ENCODE measurements at places on chromosomes 13 and 19.

GRCh38 chr19:12656899-12657571 is 9.5 kb downstream of the MAN2B1 start:
- DNase-seq = no peak

- DNase-seq = no peak
Measured at GRCh38 chr13:103523858-103524257, 457.6 kb upstream of the SLC10A2 start.

GRCh38 chr19:21611659-21612402 is 106.4 kb downstream of the ZNF429 start:
- DNase-seq = no peak

GRCh38 chr19:38142176-38143035 is 81.6 kb downstream of the DPF1 start:
- DNase-seq = peak; percentile 72

DNA sequence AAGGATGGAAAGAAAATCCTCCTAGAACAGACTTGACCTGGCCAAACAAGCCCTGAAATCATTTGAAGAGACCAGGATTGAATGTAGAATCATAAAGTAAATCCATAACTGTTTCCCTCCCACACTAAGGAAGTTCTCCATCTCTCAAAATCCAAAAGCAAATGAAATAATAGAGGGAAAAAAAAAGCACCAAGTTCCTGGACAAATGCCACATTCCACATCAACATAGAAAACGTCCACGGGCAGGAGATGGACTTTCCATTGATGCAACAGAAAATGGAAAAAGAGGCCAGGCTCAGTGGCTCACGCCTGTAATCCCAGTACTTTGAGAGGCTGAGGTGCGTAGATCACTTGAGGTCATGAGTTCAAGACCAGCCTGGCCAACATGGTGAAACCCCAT is 56.2 kb downstream of the INSR start:
- no peak for DNase-seq

- peak; percentile 31 for DNase-seq
Measured at GRCh38 chr13:51999510-51999911, 11.7 kb downstream of the ATP7B start.

GRCh38 chr13:97967948-97968347 is 14.5 kb downstream of the IPO5 start:
- DNase-seq = peak; percentile 55

GRCh38 chr19:39809368-39809767 is 24.6 kb downstream of the DYRK1B start:
- DNase-seq = no peak

- no peak for DNase-seq
Measured at GRCh38 chr19:4861147-4861546, 6.3 kb downstream of the PLIN3 start.

DNA sequence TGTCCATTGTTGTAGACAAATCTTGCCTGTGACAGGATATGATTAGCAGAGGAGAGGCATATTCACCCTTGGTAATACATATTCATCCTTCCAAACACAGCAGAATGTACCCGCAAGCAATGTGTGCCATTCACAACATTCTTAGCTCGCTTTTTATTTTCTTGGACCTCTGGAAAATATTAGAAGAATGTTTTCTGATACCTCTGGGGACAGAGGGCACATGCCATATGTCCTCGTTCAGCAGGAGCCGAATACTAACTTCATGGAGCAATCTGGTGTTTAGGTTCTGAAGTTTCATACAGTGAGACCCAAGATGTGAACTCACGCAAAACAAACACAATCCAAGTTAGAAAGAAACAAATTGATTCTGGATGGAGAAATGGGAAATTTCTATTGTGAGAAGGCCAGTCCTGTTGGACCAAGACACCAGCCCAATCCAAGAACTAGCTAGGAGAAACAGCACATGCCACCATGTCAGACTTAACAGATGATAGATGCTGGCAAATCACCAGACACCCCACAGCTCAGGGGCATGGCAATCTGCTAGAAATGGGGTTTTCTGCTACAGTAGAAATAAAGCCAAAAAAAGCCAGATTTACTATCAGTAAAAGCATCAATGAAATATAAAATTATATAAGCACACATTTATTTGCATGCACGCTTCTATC is 297.4 kb downstream of the DCLK1 start:
- DNase-seq = no peak

DNA sequence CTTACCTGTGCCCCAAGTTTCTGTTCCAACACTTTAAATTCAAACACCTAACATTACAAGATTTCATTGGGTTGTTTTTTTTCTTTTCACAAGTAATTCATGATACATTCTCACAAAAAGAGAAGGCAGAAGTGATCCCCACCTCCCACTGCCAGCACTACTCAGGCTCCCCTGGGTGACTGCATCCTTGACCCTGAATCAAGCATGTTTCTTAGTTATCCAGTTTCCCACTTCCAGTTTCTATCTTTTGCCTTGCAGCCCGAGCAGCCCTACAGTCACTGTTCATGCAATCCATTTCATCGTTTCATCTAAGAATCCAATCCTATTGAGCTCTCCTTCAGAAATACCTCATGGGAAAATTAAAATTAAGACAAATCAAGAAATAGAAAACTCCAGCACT is 61.4 kb downstream of the RNASEH2B start:
- no peak for DNase-seq

DNA sequence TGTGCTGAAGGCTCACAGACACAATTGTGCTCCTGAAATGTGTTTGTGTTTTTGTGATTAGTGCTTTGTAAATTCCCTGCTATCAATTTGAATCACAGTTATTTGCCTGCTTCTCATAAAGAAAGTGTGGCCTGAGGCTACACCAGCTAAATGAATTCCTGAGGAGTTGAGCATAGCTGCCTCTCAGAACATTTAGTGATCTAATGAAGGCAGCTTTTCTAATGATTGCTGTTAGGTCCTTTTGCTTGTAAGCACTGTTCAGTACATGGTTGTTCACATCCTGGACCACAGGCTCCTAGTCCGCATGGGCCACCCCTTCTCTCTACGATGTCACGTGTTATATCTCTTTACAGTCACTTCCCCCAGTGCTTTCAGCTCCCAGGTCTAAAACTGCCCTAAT is 238.2 kb downstream of the B3GLCT start:
- DNase-seq = no peak

DNA sequence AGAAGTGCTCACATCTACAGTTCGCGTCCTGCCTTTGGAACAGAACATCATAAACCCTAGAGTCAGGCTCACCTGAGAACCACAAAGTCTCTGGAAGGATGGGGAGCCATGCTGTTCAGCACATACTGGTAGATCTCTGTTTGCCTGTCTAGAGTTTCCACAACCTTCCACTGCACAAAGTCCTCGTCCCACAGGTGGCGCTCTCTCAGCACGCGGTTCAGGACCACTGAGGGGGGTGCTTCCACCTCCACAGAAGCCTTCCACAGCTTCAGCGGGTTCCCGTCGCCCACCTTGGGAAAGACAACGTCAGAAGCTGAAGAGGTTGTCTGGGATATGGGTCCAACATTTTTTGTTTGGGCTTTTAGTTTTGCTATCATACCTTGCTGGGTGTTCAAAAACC is 93.6 kb downstream of the KL start:
- DNase-seq = no peak

DNA sequence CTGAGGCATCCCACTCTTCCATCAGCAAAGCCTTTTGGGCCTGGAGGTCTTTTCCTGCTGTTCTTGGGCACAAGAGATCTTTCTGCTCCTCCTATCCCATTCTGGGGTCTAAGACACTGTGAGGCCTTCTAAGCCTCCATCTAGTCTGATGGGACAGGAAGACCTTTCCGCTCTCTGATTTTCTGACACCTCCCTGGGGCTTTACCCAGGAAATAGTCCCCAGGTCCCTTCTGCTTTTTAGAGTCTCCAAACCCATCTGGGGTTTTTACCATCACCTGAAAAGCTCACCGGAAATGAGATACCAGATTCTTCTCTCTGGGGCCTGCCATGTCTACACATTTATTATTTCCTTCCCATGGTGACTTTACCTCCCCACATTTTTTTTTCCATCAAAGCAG is 21.1 kb downstream of the CLEC17A start:
- no peak for DNase-seq

GRCh38 chr13:20942938-20943559 is 40.5 kb upstream of the XPO4 start:
- DNase-seq = no peak

- DNase-seq = no peak
Measured at GRCh38 chr19:11984986-11985385, 20.1 kb downstream of the ZNF763 start.

- no peak for DNase-seq
Measured at GRCh38 chr13:99909836-99910619, 61.5 kb downstream of the ZIC5 start.

DNA sequence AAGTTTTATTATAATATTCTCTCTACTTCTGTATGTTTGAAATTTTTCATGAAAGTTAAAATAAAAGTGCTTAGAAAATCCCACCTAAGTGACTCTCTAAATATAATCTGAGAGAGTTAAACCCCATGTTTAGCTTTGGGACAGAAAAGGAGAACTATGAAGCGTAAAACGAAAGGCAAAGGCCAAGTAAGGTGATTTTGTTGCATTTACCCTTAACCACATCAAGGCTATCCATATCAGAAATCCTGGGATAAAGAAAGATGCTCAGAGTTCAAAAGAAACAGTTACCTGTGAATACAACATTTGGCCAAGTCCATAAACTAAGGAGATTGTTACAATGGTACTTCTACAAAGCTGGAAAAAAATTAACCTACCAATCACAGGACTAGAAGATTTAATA is 31.3 kb downstream of the UBL3 start:
- DNase-seq = no peak

DNA sequence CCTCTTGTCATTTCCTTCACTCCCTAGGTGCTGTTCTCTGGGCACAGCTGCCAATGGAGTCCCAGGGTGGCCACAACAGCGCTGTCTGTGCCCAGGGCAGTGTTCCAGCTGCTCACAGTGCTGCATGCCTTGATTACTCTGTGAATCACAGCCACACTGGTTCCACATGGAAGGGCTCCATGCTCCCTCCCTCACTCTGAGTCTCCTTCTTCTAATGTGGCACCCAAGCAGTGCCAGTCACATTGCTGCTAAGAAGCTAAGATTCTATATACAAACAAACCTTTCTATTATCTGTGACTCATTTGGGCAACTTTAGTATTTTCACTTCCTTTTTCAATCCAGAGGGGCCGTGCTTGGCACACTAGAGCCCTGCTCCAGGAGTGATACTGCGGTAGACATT is 248.7 kb downstream of the TDRD3 start:
- no peak for DNase-seq

DNA sequence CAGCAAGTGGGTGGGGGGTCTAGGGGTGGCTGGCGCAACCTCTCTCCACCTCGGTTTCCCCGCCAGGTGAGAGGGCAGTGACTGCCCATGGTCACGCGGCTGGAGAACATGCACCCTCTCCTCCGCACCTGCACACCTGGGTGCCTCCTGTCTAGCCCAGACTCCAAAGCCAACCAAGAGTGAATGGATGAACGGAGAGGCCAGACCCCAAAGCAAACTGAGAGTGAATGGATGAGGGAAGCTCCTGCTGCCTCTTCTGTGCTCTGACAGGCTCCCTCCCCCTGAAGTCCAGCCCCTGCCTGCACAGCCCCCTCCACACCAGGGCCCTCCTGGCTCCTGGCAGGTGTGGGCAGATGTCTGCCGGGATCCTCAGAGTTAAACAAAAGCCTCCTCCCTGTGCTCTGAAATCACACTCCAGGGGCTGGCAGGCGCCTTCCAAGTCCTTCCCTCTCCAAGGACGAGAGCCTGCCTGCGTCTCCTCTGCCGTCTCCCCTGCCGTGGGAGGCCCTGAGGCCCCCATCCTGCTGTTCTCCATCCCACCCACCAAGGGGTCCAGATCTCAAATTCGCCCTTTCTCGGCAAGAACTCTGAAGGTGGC is 2.2 kb downstream of the SBNO2 start:
- peak; percentile 76 for DNase-seq

- DNase-seq = no peak
Measured at GRCh38 chr19:54475706-54476105, 2.6 kb upstream of the CDC42EP5 start.

DNA sequence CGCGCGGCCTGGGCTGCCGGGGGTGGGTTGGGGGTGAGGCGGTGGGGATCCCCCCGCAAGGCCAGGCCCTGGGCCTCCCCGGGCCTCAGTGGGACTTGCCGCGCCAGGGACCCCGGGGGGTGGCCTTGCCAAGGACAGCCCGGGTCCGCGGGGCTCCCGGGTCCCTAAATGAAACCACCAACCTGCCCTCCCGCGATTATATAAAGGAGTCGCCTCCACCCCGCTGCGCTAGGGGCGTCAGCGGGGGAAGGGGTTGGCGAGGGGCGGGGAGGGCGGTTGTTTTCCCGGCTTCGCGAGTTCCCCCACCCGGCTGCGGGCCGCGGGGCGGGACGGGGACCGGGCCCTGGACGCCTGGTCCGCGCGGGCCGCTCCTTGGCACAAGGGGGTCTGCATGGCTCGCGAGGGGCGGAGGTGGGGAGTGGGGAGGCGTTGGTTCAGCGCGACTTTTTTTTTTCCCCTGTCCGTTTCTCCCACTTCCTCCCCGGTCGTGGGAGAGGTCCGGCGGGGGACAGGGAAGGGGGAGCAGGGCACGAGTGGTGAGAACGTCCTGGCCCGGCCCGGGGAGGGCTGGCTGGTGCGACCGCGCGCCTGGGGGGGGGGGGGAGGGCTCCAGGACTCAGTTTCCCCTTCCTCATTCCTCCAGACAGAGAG is 822 bp upstream of the ZBTB7A start:
- no peak for DNase-seq

- DNase-seq = no peak
Measured at GRCh38 chr13:45046445-45046844, 57.1 kb downstream of the GPALPP1 start.

- DNase-seq = no peak
Measured at GRCh38 chr13:43154156-43154651, 130.8 kb downstream of the DNAJC15 start.

DNA sequence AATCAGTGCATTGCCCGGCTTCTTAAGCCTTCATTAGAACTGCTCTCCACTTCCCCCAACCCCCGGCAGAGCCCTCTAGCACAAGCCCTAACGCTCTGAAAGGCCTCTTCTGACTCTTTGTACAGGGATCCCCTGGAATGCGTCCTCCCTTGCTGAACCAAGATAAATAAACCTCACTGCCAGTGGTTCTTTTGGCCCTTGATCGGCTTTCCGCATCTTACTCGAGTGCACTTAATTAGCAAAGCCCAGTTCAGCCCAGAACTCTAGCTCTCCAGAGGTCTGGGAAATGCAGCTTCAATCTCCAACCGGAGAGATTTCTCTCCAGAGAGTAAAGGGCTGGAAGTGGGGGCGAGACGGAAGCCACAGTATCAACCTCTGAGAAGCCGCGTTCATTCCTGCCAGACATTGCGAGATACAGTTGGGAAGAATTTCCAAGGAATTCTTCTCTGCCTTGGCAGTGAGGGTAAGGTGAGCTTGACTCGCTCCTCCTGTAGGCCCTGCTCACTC is 8.7 kb upstream of the ZNF444 start:
- DNase-seq = no peak

Data from posterior cingulate gyrus (tissue), 11 donors.